ENCODE measurements at places on chromosomes 12 and 14. TPM values are rescaled to one million over a fixed set of nuclear protein-coding genes. Genes with fewer than 3 reads are reported as not detected.

GRCh38 chr14:57390806-57391516 is 575 bp downstream of the NAA30 start:
- DNase-seq, result peak; percentile 40
- H3K4me3 ChIP-seq, result peak overlapping the region; percentile 67
- H3K27me3 ChIP-seq, result no peaks in the 10 kb centered on the region
- H3K4me1 ChIP-seq, result peaks cover 25% of the 10 kb centered on the region
- peak overlapping the region; percentile 73 for H3K27ac ChIP-seq

ASIC1 gene
- 0.63 TPM for total RNA-seq

TTC6 gene
- total RNA-seq, result not detected

GRCh38 chr12:117768860-117769259 is 199.9 kb downstream of the KSR2 start:
- H3K27me3 ChIP-seq, result no peaks in the 10 kb centered on the region
- H3K4me3 ChIP-seq, result no peak overlapping the region
- no peaks in the 10 kb centered on the region for H3K36me3 ChIP-seq

OTX2 gene
- total RNA-seq, result not detected

- no peaks in the 10 kb centered on the region for H3K4me1 ChIP-seq
- H3K27ac ChIP-seq, result no peak overlapping the region
- no peak for DNase-seq
- H3K4me3 ChIP-seq, result no peak overlapping the region
- no peaks in the 10 kb centered on the region for H3K27me3 ChIP-seq
Measured at GRCh38 chr12:97713270-97713669, 250.7 kb downstream of the RMST start.

Measured in thyroid gland (tissue), 4 donors.